ENCODE measurements at places on chromosomes 6 and 20. TPM values are rescaled to one million over a fixed set of nuclear protein-coding genes. Genes with fewer than 3 reads are reported as not detected.

SASH1 gene
- 142 TPM for total RNA-seq

TRAPPC3L gene
- total RNA-seq = not detected

TREML2 gene
- 0.44 TPM for total RNA-seq

ADGRF5 gene
- 324 TPM for total RNA-seq

BMP6 gene
- total RNA-seq = 72.2 TPM

CPXM1 gene
- total RNA-seq = 39.1 TPM

LY6G5C gene
- 1.3 TPM for total RNA-seq

CDH26 gene
- total RNA-seq = 1.7 TPM

Measured in omental fat pad (tissue), 4 donors.